Kidney glomerular epithelial cell (primary cell): ENCODE measurements at places on chromosomes 2 and 18.

DNA sequence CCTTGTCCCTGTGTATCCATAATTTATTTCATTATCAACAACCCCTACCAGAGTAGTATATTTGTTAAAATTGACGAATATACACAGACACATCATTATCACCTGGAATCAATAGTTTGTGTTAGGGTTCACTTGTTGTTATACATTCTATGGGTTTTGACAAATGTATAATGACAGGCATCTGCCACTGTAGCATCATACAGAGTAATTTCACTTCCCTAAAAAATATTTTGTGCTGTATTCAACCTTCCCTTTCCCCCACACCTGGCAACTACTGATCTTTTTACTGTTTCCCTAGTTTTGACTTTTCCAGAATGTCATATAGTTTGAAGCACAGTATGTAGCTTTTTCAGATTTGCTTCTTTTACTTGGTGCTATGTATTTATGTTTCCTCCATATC lies 132.0 kb downstream of the ZNF804A start:
- DNase-seq = no peak

GRCh38 chr2:26637811-26638310 lies 3.3 kb downstream of the CIB4 start:
- no peak for DNase-seq

- no peak for DNase-seq
These were observed 357.0 kb downstream of the FBXO15 start for GRCh38 chr18:73790587-73790986.

DNA sequence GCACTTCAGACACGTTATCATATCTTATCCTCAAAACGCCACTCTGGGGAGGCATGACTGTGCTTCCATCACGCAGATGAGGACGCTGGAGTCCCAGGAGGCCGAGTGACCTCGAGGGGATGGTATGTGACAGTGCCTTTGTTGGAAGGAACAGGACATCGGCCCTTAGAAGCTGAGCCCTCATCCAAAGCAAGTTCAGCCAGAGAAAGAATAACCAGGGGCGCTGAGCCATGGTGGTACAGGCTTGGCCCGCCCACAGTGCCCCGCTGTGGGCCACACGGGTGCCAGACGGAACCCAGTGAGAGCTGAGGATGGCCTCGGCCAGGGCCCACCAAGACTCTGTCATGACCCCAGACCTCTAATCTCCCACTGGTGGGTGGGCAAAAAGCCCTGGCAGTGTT lies 31.3 kb downstream of the HS1BP3 start:
- no peak for DNase-seq

GRCh38 chr18:62187543-62188510 lies 772 bp downstream of the RELCH start:
- DNase-seq = peak; percentile 34

DNA sequence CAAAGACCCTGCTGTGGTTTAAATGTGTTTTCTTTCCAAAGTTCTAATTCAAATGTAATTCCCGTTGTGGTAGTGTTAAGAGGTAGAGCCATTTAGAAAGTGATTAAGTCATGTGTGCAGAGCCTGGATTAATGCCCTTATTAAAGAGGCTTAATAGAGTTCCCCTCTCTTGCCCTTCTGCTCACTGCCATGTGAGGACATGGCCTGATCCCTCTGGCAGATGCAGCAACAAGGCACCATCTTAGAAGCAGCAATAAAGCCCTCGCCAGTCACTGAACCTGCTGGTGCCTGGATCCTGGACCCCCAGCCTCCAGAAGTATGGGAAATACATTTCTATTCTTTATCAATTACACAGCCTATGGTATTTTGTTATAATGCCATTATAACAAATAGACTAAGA lies 485.2 kb downstream of the DCDC2C start:
- DNase-seq = no peak

GRCh38 chr2:127591221-127591923 lies 54.6 kb upstream of the GPR17 start:
- peak; percentile 38 for DNase-seq

DNA sequence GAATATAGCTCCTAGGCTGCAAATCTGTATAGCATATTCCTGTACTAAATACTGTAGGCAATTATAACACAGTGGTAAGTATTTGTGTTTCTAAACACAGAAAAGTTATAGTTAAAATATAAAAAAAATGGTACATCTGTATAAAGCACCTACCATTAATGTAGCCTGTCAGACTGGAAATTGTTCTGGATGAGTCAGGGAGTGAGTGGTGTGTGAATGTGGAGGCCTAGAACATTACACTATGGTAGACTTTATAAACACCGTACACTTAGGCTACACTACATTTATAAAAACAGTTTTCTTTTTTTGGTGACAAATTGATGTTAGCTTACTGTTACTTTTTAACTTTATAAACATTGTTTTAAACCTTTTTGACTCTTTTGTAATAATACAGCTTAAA lies 226.3 kb downstream of the CCDC85A start:
- DNase-seq = no peak

DNA sequence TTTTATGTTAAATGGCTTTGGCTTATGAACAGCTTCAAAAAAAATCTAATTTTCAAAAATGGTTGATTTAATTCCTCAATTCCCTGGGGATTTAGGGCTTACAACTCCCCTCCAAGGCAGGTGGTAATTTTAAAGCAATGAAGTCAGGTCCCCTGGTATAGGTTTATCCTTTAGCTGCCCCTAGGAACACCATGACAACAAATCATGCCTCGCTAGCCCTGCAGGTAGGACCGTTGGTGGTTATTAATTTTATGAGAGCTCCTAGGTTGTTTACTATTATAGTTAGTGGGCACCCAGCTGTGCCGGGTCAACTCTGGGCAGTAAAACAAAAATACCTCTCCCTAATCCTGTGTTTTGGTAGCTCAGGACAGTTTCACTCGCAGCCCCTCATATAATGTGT lies 26.2 kb upstream of the MBOAT2 start:
- DNase-seq = no peak

DNA sequence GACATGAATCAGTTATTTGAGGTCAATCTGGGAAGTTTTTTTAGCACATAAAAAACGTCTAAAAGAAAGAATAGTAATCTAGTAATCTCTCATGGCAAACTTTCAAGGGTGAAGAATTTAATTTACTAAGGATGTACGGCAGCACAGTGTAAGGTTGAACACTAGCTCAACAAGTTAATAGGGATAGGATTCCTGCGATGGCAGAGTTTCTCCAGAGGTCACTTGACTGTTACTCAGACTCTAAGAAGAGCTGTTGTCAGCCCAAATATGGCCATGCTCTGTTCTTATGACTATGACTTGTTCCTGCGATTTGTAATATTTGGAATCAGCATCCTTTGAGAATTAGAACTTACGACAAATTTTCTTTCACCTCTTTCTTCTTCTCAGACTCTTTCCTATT lies 553.3 kb upstream of the TNP1 start:
- no peak for DNase-seq

DNA sequence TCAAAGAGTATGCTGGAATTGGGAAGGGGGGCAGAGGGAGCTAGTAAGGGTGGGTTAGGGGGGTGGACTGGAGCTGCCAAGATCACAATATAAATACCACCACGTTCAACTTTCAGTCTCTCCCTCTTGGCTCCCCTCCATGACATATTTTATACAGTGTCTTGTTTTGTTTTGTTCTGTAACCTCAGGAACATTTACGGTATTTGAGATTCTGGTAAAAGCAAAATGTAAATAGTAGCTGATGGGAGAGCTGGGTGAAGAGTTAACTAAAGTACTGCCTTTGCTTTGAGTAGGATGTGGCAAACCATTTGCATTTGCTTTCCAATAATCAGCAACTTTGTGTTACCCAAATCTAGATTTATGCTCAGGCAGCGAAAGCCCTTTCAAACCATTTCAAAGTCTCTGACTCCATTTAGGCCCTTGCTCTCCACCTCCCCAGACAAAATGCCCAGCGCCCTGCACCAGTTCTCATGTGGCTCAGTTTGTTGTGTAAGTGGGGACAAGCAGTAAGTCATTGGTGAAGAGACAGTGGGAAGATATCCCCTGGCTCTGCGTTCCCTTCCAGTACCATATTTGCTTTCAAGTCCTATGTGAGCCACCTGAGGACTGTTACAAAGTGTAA lies 17.4 kb downstream of the IRS1 start:
- DNase-seq = no peak

DNA sequence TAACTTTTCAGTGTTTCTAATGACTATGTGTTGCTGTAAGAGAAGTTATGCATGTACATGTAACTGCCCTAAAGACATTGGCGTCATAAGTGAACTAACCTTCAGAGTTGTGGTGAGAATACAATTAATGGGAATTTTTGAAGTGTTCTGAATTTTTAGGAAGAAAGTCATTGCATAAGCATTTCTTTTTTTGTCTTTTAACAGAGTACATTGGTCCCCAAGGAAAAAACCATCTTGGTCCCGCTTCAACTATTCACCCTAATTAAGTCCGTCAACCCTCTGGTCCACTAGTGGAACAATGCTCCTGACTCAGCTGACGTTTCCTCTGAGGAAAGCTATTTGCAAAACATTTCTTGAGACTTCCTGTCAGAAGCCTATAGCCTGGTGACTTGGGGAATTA lies 41.1 kb upstream of the VIT start:
- DNase-seq = no peak

DNA sequence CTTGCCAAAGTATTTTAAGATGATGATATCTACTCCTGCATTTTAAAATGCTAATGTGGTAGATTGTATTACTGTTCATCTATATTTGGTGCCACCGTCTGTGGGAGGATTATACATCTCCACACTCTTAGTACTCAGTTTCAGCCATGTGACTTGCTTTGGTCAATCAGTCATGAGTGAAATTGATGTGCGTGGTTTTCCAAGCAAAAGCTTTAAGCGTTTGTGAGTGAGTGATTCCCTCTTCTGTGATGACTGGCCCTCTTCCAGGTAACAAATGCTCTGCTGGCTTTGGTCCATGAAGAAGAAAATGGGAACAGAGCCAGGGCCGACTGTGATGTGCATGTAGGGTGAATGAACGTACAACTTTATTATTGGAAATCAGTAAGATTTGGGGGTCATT lies 330.4 kb downstream of the LPIN1 start:
- DNase-seq = peak; percentile 82

DNA sequence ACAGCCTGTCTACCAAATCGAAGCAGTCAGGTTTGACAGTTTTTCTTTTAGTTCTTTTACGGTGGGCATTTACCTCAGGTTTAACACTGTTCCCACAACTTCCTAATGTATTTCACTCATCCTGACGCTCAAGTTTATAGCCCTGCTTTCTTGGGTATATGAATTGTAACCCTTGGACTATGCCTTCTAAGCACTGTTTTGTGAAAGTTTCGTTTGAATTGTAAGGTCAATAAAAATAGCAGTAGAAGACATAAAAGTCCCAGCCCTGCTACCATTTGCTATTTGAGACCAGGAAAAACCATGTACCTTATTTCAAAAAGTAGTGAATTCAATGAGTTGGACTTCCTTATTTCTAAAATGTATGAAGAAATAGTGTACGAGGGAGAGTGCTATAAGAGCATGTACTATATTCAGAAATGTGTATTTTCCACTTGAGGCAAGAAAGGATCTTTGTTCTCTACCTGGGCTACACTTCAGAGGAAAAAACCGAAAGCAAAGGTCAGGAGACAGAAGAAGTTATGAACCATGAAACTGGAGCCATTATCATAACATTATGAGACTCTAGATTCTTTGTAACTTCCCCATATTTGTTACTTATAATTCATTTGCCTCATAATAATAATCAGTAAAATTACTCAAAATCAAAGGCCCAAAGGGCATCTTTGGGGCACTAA lies 1.9 kb upstream of the ZC3H15 start:
- no peak for DNase-seq

DNA sequence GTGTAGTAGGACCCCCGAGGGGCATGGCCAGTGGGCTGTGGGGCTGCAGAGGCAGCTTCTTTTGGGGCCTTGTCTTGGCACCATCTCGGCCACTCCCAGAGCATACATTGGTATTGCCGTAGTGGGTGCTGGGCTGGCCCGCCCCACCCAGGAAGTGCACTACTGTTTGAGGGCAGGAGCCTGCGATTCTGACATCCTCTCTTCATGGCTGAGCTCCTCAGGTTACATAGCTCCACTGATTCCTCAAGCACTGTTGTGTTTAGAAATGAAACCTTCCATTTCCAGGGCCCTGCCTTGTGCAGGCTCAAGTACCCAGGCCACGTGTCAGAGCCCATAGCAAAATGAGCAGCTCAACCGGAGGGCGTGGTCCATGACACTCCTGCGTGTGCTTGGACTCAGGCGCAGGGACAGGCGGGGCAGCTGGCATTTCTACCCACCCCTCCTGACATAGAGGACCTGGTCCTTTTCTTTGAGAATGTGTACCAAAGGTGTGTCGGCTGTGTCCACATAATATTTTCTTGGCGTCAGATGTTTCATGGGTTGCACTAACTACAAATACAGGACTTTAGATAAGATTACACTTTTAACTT lies 67.9 kb downstream of the DGKD start:
- no peak for DNase-seq

- no peak for DNase-seq
These were observed 12.3 kb upstream of the AGXT start for GRCh38 chr2:240856151-240856980.

- DNase-seq = peak; percentile 20
These were observed 34.8 kb upstream of the IL1R1 start for GRCh38 chr2:102107741-102108070.

- DNase-seq = no peak
These were observed 5.5 kb downstream of the C2orf81 start for GRCh38 chr2:74415762-74416395.

- DNase-seq = no peak
These were observed 450.1 kb upstream of the PKDCC start for GRCh38 chr2:41597680-41598079.

DNA sequence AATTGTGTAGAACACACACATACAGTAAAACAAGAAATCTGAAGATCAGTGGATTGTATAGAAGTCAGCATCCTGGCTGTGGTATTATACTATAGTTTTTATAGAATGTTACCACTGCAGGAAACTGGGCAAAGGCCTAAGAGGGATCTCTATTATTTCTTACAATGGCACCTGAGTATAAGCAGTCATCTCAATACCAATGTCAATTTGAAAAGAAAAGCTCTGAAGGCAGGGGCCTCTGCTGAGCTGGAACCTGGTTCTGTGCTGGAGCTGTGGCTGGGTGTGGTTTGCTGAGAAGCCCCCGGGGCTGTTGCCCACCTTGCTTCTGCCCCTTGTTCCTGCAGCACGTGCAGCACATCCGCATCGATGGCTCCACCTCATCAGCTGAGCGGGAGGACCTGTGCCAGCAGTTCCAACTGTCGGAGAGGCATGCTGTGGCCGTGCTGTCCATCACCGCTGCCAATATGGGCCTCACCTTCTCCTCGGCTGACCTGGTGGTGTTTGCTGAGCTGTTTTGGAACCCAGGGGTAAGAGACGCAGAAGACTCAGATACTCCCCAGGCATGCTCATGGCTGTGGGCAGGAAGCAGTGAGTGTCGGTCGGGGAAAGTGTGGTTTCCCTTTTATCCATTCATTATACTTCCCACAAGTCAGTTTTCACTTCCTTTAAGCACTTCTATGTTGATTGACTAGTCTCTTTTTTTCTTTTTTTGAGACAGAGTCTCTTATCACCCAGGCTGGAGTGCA lies 23.5 kb upstream of the RPL37A start:
- DNase-seq = no peak
